Endothelial cell of umbilical vein (primary cell): ENCODE measurements at places on chromosomes 5 and 9.

GRCh38 chr9:126883636-126884035 lies 23.2 kb downstream of the ZBTB34 start:
- DNase-seq = no peak

GRCh38 chr5:115317736-115318135 lies 21.3 kb upstream of the CCDC112 start:
- DNase-seq = no peak

- no peak for DNase-seq
Observed at GRCh38 chr9:119074017-119074416, 295.2 kb downstream of the BRINP1 start.

- no peak for DNase-seq
Observed at GRCh38 chr5:180599590-180599914, 8.3 kb upstream of the SCGB3A1 start.

GRCh38 chr5:57681942-57682341 lies 199.3 kb upstream of the ACTBL2 start:
- DNase-seq = no peak

GRCh38 chr5:172642486-172642885 lies 1.4 kb downstream of the NEURL1B start:
- no peak for DNase-seq

DNA sequence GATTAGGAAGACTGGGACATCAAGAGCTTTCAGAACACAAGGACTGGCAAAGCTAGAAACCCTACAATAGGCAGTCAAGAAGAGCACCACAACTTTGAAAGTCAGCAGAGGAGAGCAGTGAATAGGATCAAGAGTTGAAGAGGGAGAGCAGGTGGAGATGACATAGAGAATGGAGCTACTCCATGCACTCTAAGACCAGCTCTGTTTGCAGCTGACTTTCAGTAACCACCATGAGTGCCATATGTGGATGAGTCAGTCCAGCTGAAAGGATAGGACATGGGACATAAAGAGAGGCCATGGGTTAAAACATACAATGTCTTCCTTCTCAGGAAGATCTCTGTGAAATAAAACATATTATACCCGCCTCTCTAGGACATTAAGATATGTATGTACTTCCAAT lies 289.1 kb upstream of the KLF4 start:
- DNase-seq = no peak

DNA sequence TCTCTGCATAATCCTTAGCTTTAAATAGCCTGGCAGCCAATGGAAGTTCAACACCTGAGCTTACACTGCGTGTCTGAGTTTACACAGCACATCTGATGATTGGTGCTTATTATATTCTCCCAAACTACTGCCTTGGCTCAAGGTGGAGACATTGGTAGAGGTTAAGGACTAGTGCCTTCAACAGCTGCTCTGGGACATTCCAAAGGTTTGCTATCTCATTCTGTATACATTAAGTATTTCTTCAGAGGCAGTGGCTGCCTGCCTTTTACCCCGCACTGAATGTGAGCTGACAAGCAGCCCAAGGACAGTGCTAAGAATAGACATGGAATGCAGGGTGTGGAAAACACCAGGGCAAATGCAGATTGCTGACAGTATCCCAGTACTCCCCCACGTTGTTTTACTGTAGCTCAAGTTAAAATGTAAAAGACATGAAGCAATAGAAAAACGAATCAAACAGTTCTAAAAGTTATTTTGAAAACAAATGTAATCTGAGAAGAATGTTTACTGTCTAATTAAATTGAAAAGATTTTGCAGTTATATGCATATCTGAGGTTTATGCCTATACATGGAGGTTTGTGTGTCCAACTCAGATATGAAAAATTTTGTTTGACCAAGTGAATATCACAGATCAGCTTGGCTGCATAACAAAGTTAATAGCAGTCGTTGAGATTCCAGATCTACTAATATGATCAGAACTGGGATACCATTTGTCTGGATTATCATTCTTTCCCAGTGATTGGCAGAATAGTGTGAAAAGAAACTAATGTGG lies 1.8 kb downstream of the HSPB3 start:
- no peak for DNase-seq

DNA sequence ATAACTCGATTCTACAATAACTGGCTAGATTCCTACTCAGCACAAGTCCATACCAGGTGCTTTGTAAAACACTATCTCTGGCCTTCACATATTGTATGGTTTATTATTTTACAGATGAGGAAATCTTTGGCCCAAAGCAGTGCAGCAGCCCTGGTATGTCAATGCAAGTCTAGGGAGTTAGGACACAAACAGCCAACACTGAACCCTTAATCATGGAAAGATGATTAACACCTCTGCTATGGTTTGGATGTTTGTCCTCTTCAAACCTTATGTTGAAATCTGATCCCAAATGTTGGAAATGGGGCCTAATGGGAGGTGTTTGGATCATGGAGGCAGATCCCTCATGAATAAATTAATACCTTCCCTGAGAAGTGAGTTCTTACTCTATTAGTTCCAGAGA lies 76.6 kb downstream of the MAPKAP1 start:
- DNase-seq = no peak

DNA sequence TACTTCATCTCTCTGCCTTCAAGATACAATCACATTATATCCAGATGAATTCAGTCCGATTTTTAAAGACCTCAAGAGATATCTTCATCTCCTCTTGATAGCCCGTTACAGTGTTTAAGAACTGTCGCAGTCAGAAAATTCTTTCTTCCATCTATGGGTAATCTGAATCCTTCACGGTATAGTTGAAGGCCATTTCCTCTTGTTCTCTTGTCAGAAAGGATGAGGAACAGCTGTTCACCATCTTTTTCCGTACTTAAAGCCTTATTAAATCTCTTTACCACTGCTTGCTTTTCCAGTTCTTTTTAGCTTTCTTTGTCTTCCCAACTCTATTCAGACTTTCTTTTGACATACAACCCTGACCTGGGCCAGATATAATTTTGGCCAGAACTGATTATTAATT lies 121.8 kb downstream of the XRCC4 start:
- no peak for DNase-seq

- DNase-seq = no peak
Observed at GRCh38 chr9:38360839-38361472, 31.5 kb upstream of the ALDH1B1 start.

GRCh38 chr5:76688212-76688611 lies 27.7 kb upstream of the F2R start:
- DNase-seq = no peak

- no peak for DNase-seq
Observed at GRCh38 chr9:96363175-96363967, 20.1 kb downstream of the SLC35D2 start.

- no peak for DNase-seq
Observed at GRCh38 chr5:79182141-79182540, 53.8 kb upstream of the JMY start.

DNA sequence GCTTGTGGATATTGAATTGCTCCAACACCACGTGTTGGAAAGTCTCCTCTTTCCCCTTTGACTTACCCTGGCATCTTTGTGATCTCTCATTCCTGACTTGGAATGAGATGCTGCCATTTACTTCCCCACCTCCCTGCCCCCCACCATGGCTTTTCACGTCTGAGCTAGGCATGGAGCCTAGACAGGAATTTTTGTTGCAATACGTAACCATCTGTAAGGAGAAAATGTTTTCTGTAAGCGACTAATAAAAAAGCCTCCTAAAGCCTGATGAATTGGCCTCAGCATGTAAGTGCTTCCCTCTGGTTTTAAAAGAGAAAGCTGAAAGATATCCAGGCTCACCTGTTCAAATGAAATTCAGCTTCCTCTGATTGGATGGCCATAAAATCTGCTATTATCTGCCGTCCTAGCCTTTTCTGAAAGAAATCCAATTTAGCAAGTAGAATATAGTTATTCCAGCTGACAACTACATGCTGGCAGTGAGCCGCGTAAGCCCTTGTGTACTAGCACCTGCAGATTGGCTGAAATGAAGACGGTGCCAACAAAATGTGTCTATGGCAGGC lies 200.1 kb downstream of the NSG2 start:
- no peak for DNase-seq

- DNase-seq = no peak
Observed at GRCh38 chr5:96374653-96375052, 58.4 kb downstream of the PCSK1 start.

DNA sequence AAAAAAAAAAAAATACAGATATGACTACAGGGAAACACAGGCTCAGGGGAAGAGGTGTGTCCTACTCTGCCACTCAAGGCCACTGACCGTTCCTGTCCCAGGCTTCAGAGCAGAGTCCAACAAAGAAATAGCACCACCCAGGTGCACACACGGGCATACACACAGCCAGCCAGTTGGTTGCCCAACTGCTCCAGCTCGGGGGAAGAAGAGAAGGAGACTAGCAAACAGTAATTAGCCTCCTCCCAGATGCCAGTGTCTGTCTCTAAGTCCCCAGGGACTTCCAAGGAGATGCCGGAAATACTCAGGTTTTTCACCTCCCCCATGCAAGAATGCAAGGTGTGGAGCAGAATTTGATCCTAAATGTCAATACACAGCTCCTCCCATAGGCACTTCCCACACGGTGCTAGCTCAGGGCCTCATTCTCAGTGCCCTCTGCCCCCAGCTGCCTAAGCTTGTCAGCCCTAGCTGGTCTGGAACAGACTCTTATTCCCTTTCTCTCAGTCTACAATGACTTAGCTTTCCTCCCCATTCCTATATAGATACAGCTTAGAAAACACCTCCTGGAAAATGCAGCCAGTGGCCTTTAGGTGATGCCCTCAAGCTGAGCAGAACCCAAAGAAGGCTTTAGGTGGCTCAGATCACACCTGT lies 1.7 kb downstream of the MYORG start:
- DNase-seq = no peak

DNA sequence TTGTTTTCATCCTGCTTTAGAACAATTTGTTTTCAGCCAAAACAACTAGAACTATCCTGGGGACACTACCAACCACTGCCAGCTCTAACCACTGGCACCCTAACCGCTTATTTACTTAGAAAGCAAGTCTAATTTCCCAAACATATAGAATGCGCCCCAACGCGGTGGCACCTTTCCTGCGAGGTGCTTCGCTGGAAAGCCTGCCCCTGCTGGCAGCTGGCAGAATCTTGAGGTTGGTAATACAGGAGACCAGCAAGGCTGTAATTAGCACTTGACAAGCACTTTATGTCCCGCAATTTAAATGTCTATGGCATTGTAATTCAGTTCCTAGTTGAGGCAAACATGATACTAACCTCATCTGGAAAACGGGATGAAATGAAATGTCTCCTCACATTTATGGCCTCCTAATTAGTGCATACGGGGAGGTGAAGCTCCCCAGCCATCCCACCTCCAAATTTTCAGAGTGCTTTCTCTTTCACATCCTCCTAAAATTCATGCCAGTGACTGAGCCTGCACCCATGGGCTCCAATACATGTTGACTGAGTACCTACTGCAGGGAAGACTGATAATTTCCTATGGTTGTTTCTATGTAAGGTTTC lies 30.4 kb downstream of the GABBR2 start:
- DNase-seq = peak; percentile 36

GRCh38 chr5:98065261-98065909 lies 708.1 kb upstream of the RGMB start:
- DNase-seq = peak; percentile 49

DNA sequence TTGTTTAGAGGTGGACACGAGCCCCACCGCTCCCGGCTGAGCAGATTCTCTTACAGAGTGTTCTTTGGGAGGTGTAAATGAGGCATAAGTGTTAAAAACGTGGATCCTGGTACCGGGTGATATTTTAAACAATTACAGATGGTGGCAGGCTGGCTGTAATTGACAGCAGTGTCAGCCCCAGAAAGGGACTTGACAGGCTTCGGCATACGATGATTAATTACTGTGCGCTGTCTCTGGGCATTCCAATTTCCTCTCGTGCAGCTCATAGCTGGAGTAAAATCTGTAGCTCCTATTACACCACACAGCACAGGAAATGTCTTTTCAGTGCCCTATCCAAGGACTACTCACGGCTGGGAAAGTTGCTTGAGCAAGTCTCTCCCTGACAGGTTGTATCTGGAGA lies 305.4 kb upstream of the IRX2 start:
- DNase-seq = no peak

- no peak for DNase-seq
Observed at GRCh38 chr5:51582871-51583394, 199.7 kb downstream of the ISL1 start.

GRCh38 chr9:99303177-99303576 lies 81.1 kb downstream of the SEC61B start:
- no peak for DNase-seq

GRCh38 chr5:136057401-136058038 lies 28.7 kb downstream of the TGFBI start:
- no peak for DNase-seq

DNA sequence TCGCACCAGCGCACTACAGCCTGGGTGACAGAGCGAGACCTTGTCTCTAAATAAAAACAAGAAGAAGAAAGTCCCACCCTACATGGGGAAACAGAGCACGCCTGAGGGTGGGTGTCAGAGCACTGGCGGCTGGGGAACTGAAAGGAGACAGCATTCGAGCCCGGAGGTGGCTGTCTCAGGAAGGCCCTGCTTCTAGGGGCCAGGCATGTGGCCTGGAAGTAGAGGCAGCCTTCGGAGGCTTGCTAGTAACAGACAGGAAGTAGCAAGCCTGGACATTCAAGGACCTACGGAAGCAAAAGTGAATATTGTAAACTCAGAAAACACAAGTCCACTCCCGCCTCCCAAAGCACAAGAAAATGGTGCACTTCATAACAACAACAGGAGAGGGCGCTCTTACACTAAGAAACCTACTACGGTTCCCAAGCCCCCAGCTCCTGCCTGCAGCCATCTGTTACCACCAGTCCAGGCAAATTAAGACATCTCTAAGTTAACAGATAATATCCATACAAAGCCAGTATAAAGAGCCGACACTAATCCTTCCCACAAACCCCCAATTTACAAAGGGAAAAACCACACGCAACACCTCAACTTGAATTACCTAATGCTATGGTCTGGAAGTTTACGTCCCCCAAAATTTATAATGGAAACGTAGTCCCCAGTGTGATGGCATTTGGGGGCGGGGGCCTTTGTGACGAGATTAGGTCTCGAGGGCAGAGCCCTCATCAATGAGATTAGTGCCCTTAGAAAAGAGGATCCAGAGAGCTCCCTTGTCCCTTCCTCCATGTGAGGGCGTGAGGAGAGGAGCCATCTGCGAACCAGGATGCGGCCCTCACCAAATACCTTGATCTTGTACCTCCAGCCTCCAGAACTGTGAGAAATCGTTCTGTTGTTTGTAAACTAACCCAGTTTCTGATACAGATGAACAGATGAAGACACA lies 7.7 kb downstream of the RASGEF1C start:
- peak; percentile 40 for DNase-seq

GRCh38 chr9:93920131-93920800 lies 34.9 kb downstream of the BARX1 start:
- DNase-seq = no peak

- no peak for DNase-seq
Observed at GRCh38 chr9:38003946-38004808, 64.8 kb downstream of the SHB start.

GRCh38 chr5:149141957-149142851 lies 911 bp downstream of the ABLIM3 start:
- DNase-seq = peak; percentile 62

DNA sequence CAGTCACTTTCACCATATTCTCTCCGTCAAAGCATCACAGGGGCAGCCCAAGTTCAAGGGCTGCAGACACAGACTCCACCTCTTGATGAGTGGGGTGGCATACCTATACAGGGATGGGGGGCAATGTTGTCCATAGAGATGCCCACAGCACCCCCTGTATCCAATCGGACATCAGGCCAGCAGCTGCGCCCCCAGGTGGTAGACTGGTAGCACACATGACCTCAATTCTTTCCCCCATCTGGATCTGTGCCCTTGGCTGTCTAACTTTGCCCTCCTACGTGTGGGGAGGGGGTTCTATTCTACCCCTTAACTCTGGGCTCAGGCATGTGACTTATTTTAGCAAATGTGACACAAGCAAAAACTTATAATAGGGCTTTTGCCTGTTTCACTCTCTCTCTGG lies 84.0 kb upstream of the SLC25A48 start:
- no peak for DNase-seq

- DNase-seq = no peak
Observed at GRCh38 chr9:82108941-82109340, 120.4 kb downstream of the SPATA31D1 start.
